NCI-H524 treated with DMSO at 0.1 percent for 48 hours (cell line): ENCODE measurements at places on chromosomes 12 and 14.

DNA sequence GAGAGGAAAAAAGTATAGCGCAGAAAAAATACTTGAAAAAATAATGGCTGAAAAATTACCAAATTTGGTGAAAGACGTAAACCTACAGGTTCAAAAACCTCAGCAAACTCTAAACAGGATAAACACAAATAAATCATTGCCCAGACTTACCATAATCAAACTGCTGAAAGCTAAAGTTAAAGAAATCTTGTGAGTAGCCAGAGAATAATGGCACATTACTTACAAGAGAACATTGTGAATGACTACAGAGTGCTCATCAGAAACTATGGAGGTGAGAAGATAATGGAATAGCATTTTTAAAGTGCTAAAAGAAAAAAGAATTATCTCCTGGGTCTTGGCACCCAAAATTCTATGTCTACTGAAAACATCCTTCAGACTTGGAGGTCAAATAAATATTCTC is 36.0 kb downstream of the ATF1 start:
- DNase-seq = no peak

- DNase-seq = no peak
Measured at GRCh38 chr12:92109613-92110012, 36.0 kb downstream of the BTG1 start.

GRCh38 chr14:91311284-91311662 is 66.8 kb upstream of the GPR68 start:
- no peak for DNase-seq

- DNase-seq = no peak
Measured at GRCh38 chr14:86013641-86014040, 483.7 kb downstream of the FLRT2 start.

- DNase-seq = no peak
Measured at GRCh38 chr12:84757978-84758377, 154.6 kb downstream of the SLC6A15 start.

DNA sequence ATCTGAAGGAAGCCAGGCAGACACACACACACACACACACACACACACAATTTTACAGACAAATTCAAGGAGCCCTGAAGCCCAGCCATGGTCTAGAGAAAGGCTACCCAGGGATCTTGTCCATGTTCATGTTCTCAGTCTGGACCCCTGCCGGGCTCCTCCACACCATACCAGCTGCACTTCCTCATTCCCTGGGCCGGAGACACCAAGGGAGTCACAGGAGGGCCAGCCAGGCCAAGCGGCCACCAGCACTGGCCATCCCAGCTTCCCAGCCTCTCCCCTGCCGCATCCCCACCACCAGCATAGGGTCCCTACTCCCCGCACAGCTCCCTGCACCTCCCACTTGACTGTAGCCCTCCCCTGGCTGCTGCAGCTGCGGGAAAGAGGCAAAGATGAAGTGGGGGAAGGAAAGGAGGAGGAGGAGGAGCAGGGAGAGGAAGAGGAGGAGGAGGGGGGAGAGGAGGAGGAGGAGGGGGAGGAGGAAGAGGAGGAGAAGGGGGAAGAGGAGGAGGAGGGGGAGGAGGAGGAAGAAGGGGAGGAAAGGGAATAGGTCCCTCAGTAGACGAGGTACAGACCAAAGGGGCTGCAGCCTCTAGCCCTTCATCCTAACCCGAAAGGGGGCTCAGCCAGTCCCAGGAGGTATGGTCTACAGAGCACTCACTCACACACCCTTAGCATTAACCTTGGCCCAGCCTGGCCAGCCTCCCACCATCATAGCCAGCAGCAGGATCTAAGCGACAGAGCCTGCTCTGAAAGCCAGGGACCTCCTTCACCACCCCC is 293.2 kb downstream of the DPF3 start:
- DNase-seq = no peak

DNA sequence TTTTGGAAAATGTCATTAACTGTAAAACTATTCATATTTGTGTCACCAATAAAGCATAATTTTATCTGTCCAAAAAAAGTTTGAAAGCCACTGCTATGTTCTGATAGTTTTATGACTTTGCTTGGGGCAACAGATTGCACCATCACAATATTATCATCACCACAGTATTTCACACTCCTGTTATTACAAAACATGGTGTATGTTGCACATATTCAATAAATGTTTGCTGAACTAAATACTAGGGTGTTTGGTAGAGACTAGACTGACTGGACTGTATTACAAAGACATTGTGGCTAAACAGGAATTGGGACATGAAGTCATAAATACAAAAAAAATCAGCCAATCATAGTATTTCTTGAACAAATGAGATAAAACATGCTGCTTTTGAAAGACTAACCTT is 55.1 kb downstream of the PAWR start:
- DNase-seq = no peak

DNA sequence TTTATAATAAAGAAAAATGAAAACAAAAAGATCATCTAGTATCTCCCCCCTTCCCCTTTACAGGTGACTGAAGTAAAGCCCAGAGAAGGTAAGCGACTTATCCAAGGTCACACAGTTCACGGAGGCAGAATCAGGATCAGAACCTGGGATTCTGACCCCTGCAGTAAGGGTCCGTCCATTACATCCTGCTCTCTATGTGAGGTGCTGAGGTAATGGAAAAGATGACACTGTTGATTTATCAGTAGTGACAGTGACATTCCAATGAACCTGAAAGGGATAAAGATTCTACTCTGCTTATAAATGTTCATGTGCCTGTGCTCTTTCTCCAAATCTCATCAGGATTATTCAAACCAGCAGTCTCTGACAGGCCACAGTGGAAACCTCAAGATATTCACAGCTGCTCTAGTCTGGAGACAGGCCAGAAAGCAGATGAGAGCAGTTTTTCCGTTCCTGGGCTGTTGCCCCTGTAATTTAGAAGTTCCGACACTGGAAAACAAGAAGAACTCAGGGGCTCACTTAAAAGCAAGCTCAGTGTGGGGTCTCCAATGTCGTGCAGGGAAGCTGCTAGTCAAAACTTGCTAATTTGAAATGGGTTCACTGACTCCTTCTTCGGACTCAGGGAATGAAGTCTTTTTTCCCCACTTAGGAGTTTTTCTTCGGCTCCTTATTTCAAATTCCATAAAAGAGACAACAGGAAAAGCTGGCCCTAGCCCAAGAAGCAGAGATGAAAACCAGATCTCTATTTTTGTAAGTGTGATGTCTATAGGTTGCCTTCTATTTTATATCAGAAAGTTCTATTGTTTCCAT is 131.8 kb upstream of the EEA1 start:
- DNase-seq = no peak

DNA sequence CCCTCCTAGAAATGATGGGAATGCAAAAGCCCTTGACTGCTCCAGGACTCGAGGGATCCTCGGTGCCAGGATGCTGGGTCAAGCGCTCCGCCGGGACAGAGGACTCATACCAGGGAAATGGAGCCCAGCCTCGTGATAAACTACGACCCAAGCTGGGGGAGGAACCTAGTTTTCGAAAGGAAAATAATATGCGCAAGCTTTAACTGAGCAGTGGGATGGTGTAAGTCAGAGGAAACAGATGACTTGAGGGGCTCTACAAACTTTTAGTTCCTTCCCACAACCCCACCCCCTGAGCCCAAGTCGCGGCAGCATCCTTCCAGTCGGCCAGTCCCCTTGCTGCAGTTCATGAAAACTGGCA is 654 bp upstream of the SUPT16H start:
- DNase-seq = no peak

DNA sequence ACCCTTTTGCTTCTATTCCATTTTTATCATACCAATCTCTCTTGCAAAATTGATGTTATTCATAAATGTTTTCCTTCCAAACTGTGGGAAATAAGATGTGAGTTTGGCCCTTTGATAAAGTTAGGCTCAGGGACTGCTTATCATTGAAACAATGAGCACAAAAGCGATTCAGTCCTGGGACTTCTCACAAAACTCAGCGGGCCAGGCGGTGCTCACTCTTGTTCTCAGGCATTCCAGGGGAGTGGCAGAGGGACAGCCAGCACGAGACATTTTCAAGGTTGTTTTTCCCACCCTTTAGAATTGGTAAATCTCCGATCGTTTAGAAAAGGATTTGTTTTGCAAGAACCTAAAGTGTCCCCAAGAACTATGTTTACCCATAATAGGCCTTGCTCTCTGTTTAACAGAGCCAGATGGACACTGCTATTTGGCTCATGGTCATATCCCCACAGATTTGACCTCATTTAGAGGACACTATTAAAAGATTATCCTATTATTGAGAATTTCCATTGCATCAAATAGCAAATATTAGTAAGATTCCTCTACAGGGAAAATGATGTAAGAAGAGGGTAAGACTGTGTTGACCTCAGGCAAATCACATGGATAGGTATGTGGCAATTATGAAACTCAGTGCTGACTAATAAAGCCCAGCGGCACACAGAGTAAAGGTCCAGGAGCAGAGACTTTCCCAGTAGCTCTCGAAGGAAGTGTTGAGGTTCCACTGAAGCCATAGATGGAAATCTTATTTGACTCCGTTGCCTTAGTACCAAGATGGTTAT is 102.7 kb upstream of the USP44 start:
- no peak for DNase-seq

- DNase-seq = no peak
Measured at GRCh38 chr14:51360592-51360991, 120.5 kb downstream of the TMX1 start.

DNA sequence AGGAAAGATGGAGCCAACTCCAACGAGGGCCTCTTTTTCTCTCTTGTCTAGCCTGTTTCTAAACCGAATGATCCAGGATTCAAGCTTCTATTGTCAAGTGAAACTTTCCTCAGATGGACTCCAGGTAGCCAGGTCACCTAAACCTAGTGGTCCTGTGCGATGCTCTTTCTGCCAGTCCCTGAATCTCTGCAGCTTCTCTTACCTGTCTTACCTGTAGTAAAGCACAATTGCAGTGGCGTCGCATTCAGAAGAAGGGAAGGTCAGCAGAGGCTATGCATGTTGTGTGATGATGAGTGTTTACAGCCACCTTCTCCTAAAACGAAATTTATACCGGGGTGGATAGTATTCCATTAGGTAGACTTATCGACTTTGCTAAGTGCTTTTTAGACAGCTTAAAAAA is 47.4 kb upstream of the TRAF3 start:
- no peak for DNase-seq

DNA sequence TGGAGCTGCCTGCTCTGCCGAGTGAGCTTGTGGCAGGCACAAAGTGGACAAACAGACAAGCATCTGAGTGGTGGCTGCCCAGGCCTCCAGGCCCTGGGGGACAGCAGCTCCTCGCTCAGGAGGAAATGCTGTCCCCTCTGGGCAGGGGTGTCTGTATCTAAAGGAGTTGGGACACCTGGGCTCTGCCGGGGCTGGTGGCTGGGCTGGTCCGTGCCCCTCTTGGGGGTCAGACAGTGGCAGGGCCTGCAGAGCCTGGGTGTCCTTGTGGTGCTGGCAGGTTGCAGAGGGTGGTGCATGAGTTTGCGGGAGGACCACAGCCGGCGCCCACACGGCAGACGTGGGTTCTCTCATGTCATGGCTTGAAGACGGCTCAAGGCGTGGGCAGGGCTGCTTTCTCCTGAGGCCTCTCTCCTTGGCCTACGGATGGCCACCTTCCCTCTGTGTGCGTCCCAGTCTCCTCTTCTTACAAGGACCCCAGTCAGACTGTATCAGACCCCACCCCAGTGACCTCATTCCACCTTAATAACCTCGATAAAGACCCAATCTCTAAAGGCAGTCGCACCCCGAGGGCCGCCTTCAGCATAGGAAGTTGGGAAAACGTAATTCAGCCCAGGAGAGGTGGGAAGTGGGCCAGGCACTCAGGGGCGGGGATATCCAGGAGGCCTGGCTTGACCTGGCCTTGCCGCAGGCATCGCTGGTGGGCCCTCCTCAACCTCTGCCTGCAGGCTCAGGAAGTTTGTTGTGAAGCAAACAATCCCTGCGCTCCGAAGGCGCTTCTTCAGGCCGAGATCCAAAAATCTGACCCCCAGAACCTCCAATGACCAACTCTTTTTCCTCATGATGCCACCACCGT is 110.0 kb downstream of the KIF26A start:
- no peak for DNase-seq

DNA sequence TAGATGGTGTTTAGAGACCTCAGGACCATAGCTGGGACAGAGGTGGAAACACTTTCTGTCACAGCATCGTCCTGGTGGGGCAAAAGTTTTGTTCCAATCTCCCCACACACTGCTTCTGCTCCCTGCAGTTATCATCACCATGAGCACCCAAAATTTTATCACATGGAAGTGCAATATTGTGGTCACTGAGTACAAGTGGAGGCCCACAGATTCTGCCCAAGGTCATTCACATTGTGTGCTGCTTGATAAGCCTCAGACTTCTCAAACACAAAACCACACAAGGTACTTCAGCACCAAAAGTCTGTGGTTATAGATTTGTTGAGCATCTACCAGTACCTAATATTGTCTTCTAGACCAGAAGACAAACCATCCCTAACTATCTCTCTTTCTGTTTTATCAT is 554 bp upstream of the KRT77 start:
- no peak for DNase-seq
